ENCODE measurements at places on chromosomes 2 and 18.

GRCh38 chr2:231672617-231673347, 35.5 kb upstream of the PTMA start:
- DNase-seq, result no peak

GRCh38 chr2:64593035-64593655, 60.6 kb downstream of the SERTAD2 start:
- no peak for DNase-seq

DNA sequence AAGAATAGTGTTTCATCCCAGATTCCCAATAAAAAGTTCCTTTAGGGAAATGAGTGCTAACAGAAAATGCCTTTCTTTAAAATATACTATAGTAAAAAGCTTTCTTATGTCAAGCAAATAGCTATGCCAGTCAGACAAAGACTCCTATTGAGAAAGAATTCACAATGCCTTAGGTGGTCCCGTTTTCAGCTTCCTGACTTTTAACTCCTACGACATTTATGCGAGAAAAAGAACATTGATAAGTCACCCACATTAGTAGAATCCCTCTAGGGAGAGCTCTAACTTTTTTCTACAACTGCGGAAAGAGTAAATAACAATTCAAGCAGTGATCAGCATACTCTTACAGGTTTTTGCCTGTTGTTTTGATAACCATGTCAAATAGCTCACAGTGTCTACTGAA, 750.8 kb upstream of the ACVR2A start:
- DNase-seq, result no peak

DNA sequence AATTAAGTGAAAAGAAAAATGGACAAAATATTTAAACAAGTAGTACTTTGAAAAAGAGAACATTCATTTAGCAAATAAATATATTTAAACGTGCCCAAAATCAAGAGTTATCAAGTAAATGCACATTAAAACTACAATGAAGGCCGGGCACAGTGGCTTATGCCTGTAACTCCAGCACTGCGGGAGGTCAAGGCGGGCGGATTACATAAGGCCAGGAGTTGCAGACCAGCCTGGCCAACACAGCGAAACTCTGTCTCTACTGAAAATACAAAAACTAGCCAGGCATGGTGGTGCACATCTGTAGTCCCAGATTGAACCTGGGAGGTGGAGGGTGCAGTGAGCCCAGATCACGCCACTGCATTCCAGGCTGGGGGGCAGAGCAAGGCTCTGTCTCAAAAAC, 9.8 kb downstream of the STAM2 start:
- DNase-seq, result no peak

GRCh38 chr2:195659982-195660890, 3.2 kb downstream of the SLC39A10 start:
- peak; percentile 30 for DNase-seq

All from caudate nucleus (tissue), 63 donors.